ENCODE measurements at places on chromosomes 1 and 21.

DNA sequence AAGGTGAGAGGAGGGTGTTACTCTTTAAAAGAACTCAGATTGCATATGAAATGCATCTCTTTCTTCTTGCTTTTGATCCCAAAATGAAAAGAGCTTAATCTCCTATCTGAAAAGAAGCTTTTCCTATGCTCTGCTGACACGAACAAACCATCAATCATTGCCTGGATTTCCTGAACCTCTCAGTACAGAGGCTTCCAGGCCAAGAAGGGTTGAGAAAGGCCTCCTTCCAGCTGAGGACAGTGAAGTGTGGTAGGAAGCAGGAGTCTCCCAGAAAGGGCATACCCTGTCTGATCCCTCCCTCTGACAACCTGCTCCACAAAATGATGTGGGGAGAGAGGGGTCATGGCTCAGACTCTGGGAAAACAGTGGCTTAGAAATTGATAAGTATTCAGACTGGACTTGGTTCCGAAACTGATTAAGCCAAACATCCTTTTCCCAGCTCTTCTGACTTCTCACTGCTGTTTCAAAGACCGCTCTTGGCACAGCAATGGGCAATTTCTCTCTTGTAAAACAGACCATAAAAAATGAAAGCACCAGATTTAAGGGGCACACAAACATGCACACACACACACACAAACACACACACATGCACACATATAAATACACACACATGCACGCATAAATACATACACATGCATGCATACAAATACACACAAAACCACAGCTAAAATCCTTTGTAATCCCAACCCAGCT, 310.3 kb downstream of the SIPA1L2 start:
- no peak for DNase-seq

DNA sequence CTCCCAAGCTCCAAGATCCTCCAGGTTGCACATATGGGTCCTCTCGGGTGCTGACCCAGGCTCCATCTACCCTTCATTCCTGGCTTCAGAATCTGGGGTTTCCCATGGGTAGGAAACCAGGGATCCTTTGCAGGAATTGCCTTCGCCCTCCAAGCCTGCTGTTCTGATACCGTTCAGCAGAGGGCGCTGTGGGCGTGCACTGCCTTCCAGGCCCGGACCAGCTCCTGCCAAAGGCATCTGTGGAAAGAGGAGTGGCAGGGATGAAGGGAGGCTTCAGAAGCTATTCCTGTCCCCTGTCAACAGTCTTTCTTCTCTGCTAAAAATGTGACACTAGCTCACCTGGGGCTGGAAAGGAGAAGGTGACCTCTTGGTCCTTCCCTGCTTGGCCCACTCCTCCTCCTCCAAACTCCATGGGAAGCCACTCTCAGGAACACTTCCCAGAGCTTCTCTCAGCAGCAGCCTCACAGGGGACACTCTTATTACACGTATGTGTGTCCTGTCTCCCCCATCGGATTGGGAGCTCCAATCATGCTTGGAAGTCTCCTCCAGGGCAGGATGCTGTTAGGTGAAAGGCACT, 71.2 kb downstream of the VWA5B1 start:
- no peak for DNase-seq

DNA sequence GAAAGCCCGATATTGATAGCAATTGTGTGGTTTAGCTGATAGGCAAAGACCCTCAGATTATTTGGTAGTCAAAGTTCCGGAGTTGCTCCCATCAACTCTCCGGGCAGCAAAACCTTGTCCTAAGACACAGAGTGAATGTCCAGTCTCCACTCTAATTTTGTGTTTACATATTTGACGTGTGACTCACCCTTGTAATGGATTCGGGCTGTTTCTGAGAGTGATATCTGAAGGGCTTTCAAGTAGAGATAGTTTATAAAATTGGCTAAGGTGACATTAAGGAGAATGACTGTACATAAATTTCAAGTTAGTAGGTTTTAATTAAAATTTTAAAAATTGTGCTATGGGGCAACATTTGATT, 154.2 kb downstream of the CNIH3 start:
- peak; percentile 32 for DNase-seq

GRCh38 chr1:154616659-154617345, 8.8 kb upstream of the ADAR start:
- DNase-seq, result no peak

DNA sequence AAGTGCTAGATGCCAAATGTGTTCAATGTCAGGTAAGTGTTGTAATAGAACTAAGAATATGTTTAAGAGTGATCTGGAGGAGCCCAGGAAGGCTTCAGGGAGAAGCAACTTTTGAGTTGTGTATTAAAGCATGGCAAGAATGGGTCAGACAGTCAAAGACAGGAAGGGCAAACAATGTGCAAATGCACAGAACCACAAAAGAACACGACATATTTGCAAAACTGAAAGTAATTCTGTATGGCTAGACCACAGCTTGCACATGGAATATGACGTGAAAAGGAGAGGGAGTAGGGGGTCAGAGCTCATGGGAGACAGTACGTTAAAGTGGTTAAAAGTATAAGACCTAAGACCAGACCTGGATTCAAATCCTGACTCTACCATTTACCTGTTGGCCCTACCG, 7.1 kb upstream of the SORT1 start:
- DNase-seq, result no peak

- no peak for DNase-seq
Observed at GRCh38 chr1:184940226-184940625, 34.1 kb downstream of the NIBAN1 start.

- no peak for DNase-seq
Observed at GRCh38 chr1:70497152-70497551, 86.1 kb downstream of the CTH start.

All from AG09309 (cell line).